ENCODE measurements at places on chromosomes 3 and 15.

GRCh38 chr3:180116658-180117057 lies 79.9 kb upstream of the PEX5L start:
- DNase-seq = no peak

DNA sequence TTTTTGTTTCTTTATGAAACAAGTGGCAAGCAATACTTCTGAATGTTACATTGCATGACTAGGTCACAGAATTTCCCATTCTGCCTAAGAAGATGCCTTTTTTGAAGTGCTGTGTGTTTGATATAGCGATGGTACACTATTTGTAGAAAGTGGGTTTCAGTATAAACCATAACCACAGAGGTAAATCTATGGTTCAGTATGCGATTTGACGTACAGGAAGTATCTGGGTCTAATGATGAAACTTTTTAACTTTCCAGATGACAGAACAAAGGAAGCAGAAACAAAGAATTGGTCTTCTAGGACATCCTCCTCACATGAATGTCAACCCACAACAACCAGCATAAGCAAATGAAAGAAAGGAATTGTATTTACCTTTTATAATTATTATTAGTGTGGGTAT lies 133.4 kb upstream of the BHLHE40 start:
- no peak for DNase-seq

- no peak for DNase-seq
These were observed 482.2 kb upstream of the ADAMTS9 start for GRCh38 chr3:65169961-65170360.

GRCh38 chr3:77147836-77148578 lies 108.1 kb downstream of the ROBO2 start:
- no peak for DNase-seq

GRCh38 chr3:156978481-156978961 lies 152.4 kb downstream of the LEKR1 start:
- no peak for DNase-seq

- DNase-seq = no peak
These were observed 38.5 kb downstream of the KLF13 start for GRCh38 chr15:31365032-31365654.

GRCh38 chr3:15805756-15806266 lies 8.0 kb upstream of the ANKRD28 start:
- DNase-seq = peak; percentile 44

DNA sequence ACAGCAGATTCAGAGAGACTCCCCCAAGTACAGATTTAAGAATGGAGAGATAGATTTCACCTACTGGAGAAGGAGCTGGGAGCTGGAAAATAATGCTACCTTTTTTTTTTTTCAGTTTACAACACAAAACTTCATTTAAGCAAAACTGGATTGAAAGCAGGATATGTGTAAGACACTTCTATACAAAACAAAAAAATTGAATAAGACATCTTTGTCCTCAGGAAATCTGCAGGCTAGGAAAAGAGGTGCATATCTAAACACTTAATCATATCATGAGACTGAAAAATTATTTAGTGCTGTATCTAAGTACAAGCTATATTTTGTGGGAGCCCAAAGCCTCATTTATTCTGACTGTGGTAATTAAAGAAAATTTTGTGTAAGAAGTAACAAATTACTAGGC lies 516.1 kb downstream of the ZIC1 start:
- DNase-seq = no peak

GRCh38 chr15:77535845-77536244 lies 96.9 kb downstream of the LINGO1 start:
- no peak for DNase-seq

- DNase-seq = no peak
These were observed 251.0 kb upstream of the MCTP2 start for GRCh38 chr15:93980261-93980911.

DNA sequence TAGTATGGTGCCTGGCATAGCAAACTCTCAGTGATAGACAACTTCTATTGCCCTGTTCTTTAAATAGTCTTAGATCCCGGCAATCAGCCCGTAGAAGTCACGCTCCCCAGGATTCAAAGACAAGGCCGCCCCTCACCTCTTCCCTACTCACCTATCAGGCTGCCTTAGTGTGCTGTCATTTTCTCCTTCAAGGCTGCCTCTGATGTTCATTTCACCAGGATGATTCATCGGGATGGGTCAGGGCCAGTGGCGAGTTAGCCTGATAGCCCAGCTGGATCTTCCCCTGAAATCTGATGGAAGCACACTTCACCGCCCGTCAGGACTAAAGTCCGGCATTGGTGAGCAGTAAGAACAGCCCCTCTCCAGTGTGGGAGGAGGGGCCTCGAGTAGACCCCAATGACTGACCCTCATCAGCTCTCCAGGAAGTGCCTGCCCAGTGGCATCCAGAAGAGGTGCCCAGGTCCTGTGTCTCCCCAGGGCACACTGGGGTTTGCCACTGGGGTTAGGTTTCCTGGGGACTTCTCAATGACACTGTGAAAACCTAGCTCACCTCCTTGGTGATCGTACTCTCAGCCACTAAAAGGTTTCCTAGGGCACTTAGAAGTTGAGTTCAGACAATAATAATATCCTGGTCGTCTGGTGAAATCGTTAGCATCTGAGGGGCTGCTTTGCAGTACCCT lies 37.5 kb downstream of the TPM1 start:
- no peak for DNase-seq

DNA sequence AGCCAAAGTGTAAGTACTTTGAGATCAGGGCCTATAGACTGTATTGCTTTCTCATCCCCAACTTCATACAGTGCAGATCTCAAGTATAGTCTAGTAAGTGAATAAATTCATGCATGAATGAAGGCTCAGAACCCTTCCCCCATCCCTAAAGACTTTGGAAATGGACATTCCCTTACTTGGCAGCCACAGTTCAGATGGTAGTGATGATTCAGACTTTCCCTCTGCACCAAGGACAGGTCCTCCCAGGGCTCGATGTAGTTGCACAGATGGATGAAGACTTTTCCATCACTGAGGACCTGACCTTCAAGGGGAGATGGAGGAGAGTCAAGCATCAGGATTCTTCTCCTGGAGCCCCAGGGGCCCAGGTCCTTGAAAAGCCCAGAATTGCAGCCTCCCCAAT lies 4.6 kb downstream of the TIMP4 start:
- no peak for DNase-seq
